ENCODE measurements at places on chromosomes 13 and 19.

DNA sequence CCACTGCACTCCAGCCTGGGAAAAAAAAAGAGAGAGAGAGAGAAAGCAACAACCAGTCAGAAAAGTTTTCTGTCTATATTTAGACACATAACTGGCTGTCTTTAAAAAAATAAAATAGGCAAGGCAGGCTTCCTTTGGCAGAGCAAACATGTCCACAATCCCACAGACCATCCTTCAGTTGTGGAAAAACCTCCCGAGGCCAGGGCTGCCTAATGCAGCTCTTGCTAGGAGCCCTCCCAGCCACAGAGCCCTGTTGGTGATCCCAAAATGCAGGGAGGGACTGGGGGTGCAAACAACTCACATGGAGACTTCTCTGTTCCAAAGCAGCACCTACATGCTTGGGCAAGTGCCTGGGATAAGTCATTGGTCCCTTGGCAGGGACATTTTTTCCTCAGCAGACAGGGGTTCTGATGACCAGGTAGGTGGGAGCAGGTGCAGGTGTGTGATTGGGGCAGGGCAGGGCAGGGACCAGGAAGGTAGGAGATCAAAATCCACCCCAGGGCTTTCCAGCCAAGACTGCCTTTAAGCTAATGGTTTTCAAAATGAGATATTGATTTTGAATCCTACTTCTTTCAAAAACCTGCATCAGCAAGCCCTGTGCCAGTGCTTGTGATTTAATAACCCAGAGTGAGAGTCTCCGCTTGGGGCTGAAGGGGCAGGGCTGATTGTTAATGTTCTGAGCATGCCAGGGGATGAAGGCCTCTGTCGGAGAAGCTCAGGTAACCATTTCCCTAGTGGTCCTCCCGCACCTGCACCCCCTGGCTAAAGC lies 178.5 kb downstream of the USP12 start:
- no peak for DNase-seq

DNA sequence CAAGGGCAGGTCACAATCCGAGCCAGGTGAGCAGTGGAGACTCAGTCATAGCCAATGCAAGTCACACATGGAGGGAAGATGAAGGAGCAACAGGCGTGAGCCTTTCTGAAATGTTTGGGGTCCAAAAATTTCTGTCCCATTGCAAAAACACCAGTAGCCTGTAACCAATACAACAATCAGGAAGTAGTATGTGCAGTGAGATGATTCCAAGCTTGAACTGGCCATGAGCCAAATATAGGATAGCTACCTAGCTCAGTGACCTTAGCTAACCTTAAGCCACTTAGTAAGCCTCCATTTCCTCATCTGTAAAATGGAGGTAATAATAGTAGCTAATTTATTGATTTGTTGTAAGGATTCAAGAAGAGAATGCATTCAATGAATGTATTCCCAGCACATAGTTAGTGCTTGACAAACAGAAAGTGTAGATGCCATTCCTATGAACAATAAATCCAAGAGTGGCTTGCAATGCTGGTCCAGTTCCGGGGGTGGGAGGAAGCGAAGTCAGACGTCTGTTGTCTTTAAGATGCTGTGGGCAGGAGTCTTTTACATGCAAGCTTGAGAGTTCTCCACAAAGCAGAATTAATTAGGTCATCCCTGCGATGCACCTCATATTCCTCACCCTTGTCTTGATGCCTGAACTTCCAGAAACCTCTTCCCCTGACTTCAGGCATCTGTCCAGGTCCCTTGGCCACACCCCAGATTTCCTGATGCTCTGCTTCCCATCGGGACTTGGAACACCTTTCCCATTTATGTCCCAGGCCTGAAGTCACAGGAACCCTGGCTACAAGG lies 195.7 kb upstream of the UBL3 start:
- peak; percentile 58 for DNase-seq

GRCh38 chr13:74052402-74052928 lies 81.7 kb downstream of the KLF12 start:
- peak; percentile 33 for DNase-seq

GRCh38 chr13:107993239-107993949 lies 221.9 kb downstream of the LIG4 start:
- peak; percentile 29 for DNase-seq

DNA sequence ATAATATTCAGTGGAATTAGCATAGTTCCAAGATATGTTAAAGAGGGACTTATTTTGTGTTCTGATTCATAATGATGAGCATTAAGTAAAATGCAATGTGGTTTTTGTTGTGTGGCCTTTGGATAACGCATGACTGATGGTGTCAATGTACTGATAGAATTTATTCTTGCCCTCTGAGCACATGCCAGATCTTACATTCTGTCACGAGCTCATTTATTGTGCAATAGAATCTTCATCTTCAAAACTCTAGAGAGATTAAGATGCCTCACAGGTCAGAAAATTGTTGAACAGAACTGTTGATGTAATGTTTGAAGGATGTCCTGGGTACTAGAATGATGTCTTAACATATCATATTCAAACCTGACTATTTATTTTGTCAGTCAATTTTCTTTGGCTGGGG lies 148.0 kb upstream of the HTR2A start:
- DNase-seq = no peak

All from epithelial cell of esophagus (primary cell).